ENCODE measurements at places on chromosomes 5 and 9.
A peak's percentile ranks its signal among the peaks of the same experiment; 100 is the strongest.

GRCh38 chr9:108617676-108618075 lies 238.1 kb downstream of the ACTL7B start:
- no peak for DNase-seq

- no peak for DNase-seq
Measured at GRCh38 chr5:180600554-180601041, 9.3 kb upstream of the SCGB3A1 start.

GRCh38 chr9:77954666-77955015 lies 77.0 kb downstream of the GNAQ start:
- no peak for DNase-seq

DNA sequence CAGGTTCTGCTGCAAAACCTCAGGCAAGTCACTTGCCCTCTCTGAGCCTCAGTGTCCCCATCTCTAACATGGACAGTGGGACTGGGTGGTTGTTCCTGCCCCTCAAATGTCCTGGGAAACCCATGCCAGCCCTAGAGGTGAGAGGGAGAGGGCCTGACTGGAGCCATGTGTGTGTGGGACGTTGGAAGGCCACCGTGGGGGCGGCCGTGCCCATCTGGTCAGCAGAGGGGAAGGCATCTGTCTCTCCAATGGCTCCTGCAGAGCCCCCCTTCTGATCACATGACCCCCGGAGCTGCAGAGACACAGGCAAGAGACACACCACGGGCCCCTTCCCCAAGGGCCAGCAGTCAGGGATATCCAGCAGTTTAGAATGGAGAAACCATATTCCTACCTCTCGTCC lies 1.7 kb downstream of the DNM1 start:
- DNase-seq = no peak

DNA sequence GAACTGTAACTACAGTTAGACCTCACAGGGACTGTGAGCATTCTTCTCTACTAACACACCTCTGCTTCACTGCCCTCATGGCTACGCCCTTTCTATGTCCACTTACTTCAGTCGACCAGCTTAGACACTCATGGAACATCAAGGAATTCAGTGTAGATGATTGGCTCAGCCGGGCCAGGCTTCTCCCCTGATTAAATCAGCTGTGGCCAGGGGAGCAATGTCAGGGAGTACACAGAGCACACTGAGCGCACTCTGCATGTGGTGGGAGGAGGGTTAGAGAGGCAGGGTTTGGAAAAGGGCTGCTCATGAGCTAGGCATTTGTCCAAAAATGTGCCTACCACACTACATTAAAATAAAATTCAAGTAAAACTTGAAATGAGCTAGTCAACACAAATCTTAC lies 400.5 kb downstream of the ARRDC3 start:
- peak; percentile 78 for DNase-seq

DNA sequence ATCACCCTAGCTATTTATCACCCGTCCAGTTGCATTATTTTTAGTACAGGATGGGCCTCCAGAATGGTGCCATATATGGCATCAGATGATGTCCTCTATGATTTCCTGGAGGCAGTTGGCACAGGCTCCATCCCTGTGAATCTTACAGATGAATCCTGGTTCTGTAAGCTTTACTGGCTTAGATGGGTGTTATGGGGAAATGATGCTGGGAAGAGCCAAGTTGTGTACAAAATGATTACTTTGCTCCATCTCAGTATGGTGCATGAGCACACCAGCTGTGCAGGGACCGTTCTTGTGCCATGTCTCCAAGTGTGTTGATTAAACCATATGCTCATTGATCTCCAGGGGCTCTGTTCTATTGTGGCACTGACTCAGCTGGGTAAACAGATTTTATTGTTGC lies 755.7 kb downstream of the TLR4 start:
- no peak for DNase-seq

DNA sequence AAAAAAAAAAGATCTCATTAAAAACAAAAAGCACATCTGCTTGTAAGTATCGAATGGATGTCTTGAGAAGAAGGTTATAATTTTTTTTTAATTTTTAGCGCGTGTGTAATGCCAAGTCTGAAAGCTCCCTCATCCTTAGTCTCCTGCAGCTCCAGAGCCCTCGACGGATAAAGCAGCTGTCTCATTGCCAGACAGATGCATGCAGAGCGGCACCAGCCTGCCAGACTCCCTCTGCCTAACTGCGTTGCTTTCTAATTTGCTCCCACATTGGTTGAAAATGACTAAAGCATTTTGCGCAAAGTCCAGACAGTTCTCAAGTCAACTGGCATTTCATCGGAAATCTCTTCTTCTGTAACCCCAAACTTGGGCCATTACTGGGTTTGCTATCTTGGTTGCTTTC lies 29.4 kb downstream of the OLFM1 start:
- no peak for DNase-seq

- peak; percentile 87 for DNase-seq
Measured at GRCh38 chr9:120792898-120793765, at the start of gene FBXW2. TSS of gene FBXW2 (minus strand) at chr9:120793416. CDS start at chr9:120788258, 5,158 bp downstream.

DNA sequence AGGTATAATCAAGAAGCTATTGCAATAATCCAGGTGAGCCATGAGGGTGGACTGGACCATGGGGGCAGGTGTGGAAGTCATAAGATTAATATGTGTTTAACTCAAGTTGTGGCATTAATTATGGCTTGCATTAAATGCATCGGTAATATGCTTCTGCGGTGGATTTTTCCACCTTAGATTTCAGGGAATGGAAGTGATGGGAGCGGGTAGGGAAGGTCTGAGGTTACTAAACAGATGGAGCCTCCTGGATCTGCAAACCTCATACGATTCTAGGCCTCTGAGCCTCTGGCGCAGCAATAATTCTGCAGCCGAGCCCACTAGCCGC lies 286 bp upstream of the ZNF483 start:
- no peak for DNase-seq

DNA sequence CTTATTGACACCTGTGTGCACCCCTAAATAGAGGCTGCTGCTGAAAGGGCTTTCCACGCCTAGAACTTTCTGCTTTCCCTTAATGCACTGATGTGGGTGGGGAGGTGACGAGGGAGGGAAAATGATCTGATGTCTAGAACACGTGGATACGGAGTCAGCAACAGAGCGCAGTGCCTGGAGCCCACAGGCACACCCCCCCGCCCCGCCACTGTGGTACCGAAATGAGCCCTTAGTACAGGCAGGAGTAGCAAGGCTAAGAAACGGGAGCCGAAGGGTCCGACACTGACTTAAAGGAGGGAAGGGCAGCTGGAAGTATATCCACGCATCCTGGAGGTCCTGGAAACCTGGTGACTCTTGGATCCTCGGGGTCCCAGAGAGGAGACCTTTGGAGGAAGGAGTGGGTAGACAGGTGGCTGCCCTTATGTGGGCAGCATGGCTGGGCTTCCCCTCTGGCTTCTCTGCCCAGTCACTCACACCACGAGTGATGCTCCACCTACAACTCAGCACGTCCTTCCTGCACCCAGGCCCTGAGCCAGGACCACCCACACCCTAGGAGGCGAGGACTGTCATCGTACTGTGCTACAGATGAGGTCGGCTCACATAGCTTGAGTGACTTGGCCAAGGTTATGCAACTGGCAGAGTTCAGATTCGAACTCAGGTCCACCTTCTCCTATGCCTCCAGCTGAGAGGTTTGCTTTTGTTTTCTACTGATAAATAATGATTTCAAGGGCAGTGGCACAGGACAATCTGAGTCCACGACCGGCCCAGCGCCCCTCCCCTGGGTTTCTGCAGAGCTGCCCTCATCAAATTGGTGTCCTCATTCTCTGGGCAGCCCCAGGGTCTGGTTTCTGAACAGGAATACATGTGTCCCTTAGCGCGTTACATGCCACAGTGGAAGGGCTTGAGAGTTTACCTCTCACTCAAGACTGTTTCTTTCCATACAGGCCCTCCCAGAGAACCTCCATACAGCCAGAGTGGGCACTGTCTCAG lies 4.7 kb upstream of the VAV2 start:
- DNase-seq = no peak

- DNase-seq = peak; percentile 40
Measured at GRCh38 chr5:154352960-154353548, 92.7 kb upstream of the SAP30L start.

- DNase-seq = peak; percentile 93
Measured at GRCh38 chr9:15999422-16000339, 446.8 kb downstream of the CCDC171 start.

DNA sequence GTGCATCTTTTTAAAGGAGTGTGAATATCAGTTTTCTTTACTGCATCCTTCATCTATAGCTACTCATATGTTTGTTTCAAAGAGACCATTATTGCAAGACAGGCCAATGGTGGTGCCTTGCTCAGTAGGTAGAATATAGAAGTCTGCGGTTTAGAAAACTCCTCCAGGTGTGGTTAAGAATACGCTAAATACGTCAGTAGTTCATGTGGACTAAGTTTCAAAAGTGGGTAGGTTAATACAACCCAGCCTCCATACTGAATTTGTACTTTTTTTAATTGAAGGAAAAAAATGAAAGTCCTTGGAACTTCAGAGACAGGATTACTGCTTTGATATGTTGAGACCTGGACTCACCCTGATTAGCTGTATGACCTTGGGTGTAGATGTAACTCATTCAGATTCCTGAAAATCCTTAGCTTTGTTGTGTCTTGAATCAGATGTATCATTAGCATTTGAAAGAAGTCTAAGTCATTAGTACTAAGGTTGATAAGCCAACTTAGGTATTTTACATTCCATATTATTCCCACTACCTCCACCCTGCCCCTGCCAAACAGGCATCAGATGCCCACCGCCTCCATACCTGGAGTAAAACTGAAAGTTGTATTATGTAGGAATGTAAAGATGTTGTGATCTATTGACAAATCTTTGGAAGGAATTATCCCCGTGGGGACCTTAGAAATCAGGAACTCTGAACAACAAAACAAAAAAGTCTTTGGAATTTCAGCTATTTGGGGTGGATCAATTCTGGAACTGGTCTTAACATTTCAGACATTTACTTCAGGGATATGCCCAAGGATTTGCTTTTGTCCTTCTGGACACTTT lies 6.1 kb downstream of the BASP1 start:
- no peak for DNase-seq

GRCh38 chr5:152107220-152107619 lies 182.6 kb upstream of the GLRA1 start:
- no peak for DNase-seq

GRCh38 chr9:137017071-137017470 lies 11.0 kb downstream of the ABCA2 start:
- DNase-seq = no peak

DNA sequence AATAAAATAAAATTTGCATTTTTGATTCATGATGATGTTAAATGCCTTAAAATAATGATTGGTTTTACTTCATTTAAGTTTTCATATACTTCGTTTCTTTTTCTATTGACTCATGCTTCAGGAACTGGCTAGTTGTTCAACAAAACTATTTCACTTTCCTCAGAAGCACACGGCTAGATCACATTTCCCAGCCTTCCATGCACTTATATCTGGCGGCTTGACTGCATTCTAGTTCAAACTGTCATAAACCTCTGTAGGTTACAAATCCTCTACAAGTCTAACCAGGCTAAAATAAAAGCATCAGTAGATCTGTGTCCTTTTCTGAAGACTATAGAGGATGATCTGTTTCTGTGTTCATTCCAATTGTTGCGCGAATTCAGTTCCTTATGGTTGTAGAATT lies 46.3 kb upstream of the CNTLN start:
- no peak for DNase-seq

- DNase-seq = peak; percentile 92
Measured at GRCh38 chr9:86714999-86715398, 232.3 kb downstream of the GAS1 start.

- DNase-seq = no peak
Measured at GRCh38 chr5:111320953-111321352, 96.8 kb downstream of the CAMK4 start.

DNA sequence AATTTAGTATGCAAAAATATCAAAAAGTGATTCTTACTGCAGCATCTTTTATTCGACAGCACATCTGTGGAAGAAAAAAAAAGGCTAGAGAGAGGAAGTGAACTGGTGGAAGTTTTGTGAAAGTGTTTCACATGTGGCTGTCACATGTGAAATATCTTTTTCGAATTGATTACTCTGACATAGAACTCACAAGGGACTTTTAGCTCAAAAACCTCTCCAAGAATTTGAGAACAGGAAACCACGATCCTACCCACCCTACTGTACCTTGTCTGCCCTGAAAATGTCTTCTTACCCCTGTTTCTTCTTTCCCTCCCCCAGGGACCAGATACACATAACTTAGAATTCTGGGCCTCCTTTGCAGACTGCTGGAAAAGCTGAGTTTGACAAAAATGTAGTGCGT lies 106.5 kb upstream of the PRRC1 start:
- no peak for DNase-seq

DNA sequence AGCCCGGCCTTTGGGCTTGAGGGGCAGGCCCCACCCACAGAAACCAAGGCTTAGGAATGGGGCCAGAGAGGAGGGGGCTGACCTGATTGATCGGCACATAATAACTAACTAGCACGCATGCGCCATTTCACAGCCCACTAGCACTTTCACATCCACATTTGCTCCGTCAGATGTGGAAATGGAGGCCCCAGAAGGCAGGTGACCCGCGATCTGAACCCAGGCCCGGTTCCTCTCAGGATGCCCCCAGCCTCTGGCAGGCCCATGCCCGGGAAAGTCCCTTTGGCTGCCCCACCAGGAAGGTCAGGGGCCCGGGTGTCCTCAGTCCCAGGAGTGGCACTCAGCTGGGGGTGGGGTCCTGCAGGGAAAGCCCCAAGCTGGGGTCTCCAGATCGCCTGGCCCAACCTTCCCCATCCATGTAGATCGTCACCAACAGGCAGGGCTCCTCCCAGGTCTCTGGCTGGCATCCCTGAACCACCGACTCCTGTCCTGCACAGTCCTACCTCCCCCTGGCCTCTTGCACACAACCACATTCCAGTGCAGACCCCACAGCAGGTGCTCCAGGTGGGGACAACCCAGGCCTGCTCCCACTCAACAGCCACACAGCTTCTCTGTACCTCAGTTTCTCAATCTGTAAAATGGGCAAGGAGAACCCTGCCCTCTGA lies 46.7 kb downstream of the VAV2 start:
- no peak for DNase-seq

DNA sequence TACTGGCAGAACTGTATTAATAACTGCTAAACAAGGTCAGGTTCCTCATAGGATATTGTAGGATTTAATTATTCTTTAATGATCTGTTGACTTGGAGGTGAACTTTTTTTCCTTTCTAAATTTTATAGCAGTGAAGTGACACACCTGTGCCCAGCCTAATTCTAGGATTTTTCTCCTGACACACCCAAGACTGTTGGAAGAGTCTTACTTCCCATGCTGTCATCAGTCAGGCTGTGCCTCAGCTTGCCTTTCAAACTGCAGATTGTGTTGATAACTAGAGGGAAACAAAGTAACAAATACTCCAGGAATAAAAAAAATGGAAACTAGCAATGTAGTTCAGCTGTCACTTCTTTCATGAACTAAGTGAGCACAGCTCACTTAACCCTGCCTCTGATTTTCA lies 22.0 kb downstream of the OTULIN start:
- no peak for DNase-seq

GRCh38 chr9:96222132-96222531 lies 79.8 kb downstream of the HSD17B3 start:
- no peak for DNase-seq
